ENCODE measurements at places on chromosomes 13 and 19.

DNA sequence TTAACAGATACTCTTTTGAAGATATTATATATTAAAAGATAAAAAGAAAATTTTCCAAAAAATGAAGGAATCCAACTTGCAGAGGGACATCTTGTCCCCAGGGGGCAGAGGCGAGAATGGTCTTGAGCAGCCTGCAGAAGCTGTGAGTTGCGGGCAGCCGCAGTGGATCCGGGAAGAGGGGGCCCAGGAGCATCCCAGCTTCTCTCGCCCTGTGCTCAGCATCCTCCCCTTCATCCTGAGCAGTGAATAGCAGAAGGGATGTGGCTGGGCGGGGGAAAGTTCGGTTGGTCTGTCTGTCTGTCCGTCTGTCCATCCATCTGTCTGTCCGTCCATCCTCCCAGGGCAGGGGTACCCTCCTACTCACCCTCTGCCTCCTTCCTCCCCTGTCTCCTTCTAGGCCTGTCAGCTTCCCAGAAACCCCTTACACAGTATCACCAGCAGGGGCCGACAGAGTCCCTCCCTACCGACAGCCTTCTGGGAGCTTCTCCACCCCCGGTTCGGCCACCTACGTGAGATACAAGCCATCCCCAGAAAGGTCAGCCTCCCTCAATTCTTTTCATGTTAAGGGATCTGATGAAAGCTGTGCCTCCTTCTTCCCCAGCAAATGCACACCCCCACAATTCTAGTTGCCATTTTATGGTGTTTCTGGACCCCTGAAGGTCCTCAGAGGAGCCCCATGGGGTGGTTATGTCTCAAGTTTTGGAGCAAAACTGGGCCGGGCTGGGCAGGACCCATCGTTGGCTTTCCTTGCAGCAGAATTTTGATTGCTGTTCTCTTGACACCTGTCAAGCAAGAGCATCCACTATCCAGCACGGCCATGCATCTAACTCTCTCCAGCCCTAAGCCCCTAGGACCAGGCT lies 81.6 kb downstream of the DPF1 start:
- no peak for DNase-seq

DNA sequence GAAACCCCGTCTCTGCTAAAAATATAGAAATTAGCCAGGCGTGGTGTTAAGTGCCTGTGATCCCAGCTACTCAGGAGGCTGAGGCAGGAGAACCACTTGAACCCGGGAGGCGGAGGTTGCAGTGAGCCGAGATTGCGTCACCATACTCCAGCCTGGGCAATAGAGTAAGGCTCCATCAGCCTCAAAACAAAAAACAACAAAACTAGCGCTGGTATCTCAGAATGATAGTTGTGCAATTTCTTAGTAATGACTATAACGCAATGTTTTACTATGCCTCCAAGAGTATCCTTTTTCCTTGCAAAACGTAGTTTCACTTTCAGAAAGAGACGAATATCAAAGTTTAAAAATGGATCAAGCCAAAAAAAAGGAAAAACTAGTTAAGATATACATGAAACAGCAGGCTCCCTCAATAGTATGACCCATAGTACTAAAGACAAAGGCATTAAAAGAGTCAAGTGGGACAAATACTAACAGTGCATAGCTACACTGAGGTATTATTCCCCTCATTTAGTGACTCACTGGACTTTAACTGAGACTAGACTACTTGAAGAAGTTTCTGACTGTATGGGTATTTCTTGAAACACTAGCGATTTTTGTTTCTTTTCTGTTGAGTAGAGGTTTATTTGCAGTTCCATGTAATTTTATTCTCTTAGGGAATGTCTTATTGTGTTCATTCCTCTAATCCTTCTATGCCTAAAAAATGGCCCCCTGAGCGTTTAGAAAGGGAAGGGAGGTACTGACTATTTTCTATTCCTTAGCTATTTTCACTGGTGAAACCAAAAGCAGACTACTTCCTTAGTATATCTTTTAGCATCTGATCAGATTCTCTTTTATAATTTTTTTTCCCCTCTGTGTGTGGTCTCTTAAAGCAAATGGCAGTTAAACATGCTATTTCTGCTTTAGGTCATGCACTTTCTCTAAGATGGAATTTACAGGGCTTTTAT lies 10.4 kb upstream of the ITM2B start:
- no peak for DNase-seq

GRCh38 chr19:2774083-2774679 lies 8.9 kb downstream of the SGTA start:
- DNase-seq = no peak

DNA sequence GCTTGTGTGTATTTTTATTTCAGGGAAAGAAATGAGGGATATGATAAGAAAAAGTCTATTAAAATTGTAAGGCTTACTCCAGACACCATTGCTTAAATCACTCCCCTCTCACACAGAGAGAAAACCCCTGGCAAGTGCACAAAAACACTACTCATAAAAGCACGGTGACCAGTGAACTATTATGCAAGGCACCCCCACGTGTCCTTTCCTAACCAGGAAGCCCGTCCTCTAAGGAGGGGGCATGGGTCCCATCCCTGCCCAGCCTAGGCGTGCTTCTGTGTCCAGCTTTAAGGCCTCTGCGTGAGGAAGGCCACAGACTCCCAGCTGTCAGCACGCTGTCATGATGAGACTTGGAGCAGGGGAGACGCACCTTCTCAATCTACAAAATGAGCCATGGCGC lies 83.5 kb downstream of the SLC7A1 start:
- DNase-seq = no peak

- no peak for DNase-seq
Measured at GRCh38 chr19:3990815-3991117, 5.5 kb upstream of the EEF2 start.

- no peak for DNase-seq
Measured at GRCh38 chr13:76292031-76292430, 594.2 kb downstream of the KCTD12 start.

DNA sequence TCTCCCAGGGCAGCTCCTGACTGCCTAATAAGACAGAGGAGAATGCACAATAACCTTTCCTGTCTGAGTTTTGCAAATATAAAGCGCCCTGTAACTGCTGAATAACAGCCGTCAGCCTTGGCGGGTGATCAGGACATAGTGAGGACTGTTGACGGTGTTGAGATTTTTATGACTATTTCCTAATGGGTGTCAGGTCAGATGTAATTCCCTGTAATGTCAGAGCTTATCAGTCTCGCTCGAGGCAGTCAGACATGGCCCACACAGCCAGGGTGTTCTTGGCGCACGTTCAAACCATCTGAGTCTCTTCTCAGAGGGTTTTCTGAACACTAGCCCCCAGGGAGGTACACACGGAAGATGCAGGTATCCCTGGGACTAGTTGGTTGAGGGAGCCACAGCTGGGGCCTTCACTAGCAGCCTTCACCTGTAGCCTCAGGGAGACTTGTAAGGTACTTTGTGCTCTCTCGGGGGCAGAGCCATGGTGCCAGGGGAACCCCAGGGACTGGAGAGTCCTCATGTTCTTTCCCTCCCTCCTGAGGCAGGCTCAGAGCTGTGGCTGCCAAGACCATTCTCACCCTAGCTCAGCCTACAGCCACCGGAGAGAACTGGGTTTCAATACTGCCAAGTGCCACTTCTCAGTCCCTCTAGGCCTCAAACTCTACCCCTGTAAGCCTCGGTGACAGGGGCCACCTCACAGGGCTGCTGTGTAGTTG lies 213.1 kb downstream of the UQCRFS1 start:
- DNase-seq = no peak

DNA sequence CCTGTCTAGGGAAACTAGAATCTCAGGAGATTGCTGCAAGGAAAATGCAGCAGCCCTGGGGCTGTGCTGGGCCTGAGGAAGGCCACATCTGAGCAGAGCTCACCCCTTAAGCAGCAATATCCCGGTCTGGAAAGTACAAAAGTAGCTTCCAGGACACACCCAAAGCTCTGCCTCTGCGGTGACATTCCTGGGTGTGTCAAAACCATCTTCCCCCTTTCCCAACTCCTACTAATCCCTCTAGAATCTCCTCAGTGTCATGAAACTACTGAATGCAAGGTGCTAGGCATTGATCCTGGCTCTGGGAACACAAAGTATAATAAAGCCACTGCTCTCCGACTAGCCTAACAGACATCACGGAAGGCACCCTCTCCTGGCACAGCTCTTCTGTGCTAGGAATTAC lies 5.0 kb downstream of the PBX4 start:
- no peak for DNase-seq

DNA sequence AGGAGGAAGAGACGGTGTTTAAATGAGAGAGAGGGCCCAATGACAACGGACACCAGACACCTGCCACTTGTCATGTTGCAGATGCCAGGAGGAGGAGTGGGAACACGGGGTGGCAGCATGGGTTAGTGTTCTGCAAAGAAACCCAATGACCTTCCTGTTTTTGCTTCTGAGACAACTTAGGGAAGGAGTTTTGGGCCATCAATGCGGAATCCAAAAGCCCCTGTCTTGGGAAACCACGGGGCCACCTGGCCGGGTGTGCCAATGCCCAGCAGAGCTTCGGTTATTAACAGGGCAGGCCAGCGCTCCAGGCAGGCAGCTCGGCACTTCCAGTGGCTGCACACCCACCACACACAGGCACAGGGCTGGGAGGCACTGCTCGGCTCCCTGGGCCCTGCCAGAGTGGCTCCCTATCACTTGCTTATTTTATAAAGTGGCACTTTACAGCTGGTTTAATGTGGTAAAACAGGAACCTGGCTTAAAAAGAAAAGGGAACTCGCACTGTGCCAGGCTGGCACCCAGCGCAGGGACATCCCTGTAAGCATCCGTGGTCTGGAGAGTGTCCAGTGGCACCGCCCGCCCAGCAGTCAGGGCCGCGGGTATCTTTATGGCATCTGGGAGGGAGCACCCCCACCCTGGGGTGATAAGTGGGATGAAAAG lies 19.1 kb downstream of the ELL start:
- no peak for DNase-seq

- no peak for DNase-seq
Measured at GRCh38 chr19:3136684-3137055, 837 bp downstream of the GNA15 start.

- DNase-seq = peak; percentile 98
Measured at GRCh38 chr19:14496029-14496833, at the start of gene GIPC1. Gene GIPC1 (minus strand): TSS chr19:14496127. CDS start chr19:14482976, 13,151 bp downstream.

DNA sequence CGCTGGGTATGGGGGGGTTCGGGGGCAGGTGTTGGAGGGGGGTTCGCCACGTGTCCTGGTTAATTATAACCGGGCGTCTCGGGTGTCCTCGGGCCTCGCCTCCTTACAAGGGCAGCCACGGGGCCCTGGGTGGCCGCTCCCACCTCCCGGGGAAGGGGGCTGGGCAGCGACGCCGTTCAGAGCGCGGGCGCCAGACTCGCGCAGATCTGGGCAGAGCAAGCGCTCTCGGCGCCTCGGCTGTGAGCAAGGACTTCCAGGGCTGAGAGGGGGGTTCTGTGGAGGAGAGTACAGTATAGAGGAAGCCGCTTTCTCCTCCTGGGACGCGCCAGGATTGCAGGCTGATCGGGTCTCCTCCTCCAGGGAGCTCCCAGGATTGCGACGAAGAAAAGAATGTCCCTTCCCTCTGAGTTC lies 1.0 kb upstream of the CKM start:
- DNase-seq = no peak

- no peak for DNase-seq
Measured at GRCh38 chr13:95463531-95463930, 89.0 kb upstream of the CLDN10 start.

DNA sequence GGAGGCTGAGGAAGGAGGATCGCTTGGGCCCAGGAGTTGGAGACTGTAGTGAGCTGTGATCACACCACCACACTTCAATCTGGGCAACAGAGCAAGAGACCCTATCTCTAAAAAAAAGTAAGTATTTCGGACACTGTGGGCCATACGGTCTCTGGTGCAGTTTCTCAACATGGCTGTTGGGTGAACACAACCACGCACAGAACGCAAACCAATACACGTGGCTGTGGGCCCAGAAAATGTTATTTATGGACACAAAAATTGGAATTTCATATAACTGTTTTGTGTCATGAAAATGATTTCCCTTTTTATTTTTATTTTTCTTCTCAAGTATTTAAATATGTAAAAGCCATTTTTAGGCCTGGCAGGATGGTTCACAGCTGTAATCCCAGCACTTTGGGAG lies 19.5 kb downstream of the LDLR start:
- DNase-seq = no peak

DNA sequence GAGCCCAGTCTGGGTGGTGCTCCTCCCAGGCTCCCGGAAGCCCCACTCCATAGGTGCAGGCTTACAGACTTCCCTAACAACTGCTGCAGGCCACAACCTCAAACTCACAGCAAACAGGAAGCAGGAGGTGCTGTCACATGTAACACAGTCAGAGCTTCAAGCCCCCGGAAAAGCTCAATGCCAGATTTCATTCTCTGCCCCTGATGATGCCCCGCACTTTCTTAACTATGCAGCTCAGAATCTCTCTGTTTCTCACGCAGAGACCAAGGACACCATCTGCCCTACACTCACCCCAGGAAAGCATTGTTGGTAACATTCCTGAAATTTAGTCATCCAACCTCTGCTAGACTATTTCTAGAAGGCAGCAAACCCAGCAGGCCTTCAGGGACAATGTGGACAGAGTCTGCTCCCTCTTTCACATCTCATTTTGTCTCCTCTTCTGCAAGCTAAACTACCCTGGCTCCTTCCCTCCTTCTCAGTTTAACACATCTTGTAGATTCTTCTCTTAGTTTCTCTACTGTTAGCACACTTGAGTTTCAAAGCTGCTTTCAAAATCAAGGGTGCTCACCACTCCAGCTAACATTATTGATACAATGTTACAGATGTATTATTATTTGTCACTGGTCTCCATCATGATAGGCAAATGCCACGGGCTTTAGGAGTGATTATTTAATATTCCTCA lies 162.5 kb downstream of the KCTD12 start:
- DNase-seq = peak; percentile 72

DNA sequence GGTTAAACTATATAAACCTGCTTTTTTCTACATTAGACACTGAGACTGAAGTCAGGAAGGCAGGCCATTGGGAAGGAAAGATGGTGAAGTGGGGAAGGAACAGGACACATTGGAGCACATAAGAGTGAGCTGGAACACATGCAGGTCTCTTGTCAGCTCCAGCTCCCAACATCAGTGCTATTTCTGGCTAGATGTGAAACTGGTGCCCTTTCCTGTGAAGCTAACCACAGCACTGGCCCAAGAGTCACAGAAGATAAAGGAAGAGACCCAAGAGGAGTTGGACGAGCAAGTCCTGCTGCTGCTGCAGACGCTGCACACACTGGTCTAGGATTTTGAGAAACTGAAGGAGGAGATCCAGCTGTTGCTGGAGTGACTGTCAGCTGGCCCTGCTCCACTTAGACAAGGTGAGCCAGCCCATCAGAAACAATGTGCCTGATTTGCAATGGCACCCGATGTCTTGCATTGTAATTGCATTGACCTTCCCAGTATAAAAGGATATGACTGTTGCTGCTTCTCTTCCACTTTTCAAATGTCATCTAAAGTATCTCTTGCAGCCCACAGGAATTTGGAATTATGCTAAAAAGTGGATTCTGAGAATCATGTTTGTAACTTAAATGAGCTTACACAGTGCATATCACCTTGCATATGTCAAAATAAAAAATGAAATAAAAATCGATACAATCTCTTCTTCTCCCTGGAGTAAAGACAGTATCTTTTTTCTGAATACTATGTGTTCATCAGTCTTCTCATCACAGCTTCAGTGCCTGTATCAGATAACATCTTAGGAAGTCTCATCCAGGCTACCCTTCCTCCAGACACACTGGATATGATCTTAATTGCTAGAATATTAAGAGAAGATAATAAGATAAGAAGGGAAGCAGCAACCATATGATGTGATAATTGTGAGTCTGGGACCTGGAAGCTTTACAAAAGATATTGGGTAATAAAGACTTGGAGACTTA lies 230.7 kb upstream of the SPRY2 start:
- DNase-seq = no peak
